ENCODE measurements at places on chromosomes 11 and 22. TPM values are rescaled to one million over a fixed set of nuclear protein-coding genes. Genes with fewer than 3 reads are reported as not detected.

GGT5 gene
- total RNA-seq, result 35.8 TPM

GRCh38 chr11:47550288-47551047, 2.5 kb downstream of the CELF1 start:
- no peaks in the 10 kb centered on the region for H3K27me3 ChIP-seq
- H3K36me3 ChIP-seq, result no peaks in the 10 kb centered on the region
- H3K27ac ChIP-seq, result no peak overlapping the region
- no peak overlapping the region for H3K4me3 ChIP-seq
- DNase-seq, result no peak
- no peaks in the 10 kb centered on the region for H3K4me1 ChIP-seq

DNA sequence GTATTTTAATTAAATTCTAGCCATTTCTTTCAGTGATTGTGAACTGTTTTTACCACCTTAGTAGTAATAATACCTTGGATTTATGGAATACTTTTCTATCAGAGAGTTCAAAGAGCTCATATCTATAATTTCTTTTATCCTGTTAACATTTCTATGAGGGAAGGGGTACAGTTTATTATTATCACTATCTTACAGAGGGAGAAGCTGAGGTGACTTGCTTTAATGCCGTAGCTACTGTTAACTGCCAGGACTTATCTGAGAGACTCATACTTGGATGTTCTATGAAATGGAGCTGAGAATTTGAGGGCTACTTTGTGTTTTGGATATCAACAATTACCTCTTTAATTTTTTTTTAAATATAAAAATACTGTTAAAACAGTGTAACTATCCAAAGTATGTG, 3.3 kb downstream of the REXO2 start:
- no peak overlapping the region for H3K27ac ChIP-seq
- no peak overlapping the region for H3K4me3 ChIP-seq

- no peaks in the 10 kb centered on the region for H3K27me3 ChIP-seq
- DNase-seq, result peak; percentile 58
- H3K4me1 ChIP-seq, result no peaks in the 10 kb centered on the region
These were observed at the start of gene ZPR1 for GRCh38 chr11:116787786-116788486. TSS of gene ZPR1 (minus strand) at chr11:116788023. CDS start at chr11:116787990, 33 bp downstream.

DNA sequence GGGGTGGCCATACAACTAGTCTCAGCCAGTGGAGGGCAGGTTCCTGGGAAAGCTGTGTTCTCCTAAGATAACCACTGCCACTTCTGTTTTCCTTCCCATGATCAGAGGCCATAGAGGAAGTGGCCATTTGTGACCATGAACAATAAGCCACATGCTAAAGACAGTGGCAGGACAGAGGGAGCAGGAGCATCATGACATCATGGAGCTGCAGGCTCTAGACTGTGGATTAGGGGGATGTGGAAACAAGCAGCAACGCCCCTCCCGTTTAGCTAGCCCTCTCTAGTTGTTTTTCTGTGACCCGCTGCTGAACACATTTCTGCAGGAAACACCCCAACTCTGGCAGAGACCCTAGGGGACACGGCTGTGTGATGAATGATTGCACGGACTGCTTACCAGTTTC, 195.0 kb upstream of the NECTIN1 start:
- H3K27ac ChIP-seq, result no peak overlapping the region
- H3K4me3 ChIP-seq, result no peak overlapping the region

MOGAT2 gene
- total RNA-seq, result not detected

INSC gene
- 4.4 TPM for total RNA-seq

GRCh38 chr11:1778141-1778911, 14.6 kb upstream of the CTSD start:
- no peaks in the 10 kb centered on the region for H3K4me1 ChIP-seq
- DNase-seq, result no peak

GRCh38 chr22:32375678-32376450, 18.2 kb downstream of the RFPL3 start:
- no peak overlapping the region for H3K27ac ChIP-seq
- no peak for DNase-seq
- no peak overlapping the region for H3K4me3 ChIP-seq
- H3K36me3 ChIP-seq, result no peaks in the 10 kb centered on the region
- no peaks in the 10 kb centered on the region for H3K27me3 ChIP-seq
- no peaks in the 10 kb centered on the region for H3K4me1 ChIP-seq

DNA sequence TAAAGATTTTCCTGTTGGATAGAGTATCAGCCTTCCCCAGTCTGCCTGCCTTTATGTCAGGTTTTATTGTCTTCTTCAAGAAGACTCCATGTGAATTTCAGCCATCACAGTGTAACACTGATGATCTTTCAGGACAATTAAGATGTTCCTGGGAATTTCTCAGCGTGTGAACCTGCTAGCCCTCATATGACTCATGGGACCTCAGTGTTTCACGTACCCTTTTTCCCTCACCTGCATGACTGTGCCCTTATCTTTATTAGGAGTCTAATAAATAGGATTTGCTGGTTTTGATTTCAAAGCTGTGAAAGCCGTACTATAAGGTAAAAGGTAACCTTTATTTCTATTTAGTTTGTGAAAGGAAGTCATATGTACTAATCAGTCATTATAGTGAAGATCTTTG, 81.7 kb upstream of the MYO18B start:
- H3K27me3 ChIP-seq, result no peaks in the 10 kb centered on the region
- no peak for DNase-seq
- peaks cover 16% of the 10 kb centered on the region for H3K4me1 ChIP-seq
- H3K27ac ChIP-seq, result no peak overlapping the region

HMOX1 gene
- 27.3 TPM for total RNA-seq

DNA sequence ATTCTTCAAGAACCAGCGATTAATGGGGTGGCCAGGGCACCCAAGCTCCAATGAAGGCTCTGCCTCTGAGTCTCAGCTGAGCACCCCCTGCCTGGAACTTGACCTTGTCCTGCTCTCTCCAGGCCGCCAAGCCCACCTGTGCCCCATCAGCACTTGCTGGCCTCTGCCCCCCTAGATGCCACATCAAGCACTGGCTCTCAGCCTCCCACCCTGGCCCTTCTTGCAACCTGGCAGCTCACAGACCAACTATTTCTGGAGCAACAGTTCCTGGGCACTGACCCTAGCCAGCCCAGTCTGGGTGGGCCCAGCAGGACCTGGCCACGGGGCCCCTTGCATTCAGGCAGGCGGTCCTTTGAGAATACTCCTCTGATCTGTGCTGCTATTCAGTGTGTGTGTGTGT, 98.8 kb upstream of the PITPNB start:
- H3K27ac ChIP-seq, result no peak overlapping the region
- H3K27me3 ChIP-seq, result no peaks in the 10 kb centered on the region
- no peaks in the 10 kb centered on the region for H3K36me3 ChIP-seq
- DNase-seq, result peak; percentile 8

NXPE4 gene
- total RNA-seq, result not detected

HEPHL1 gene
- not detected for total RNA-seq

- H3K27ac ChIP-seq, result no peak overlapping the region
- H3K27me3 ChIP-seq, result no peaks in the 10 kb centered on the region
- H3K4me1 ChIP-seq, result no peaks in the 10 kb centered on the region
- no peak for DNase-seq
- no peak overlapping the region for H3K4me3 ChIP-seq
These were observed 11.0 kb upstream of the AMOTL1 start for GRCh38 chr11:94757037-94757735.

Measured in tibial nerve (tissue), 4 donors.